ENCODE measurements at places on chromosomes 13 and 19.

DNA sequence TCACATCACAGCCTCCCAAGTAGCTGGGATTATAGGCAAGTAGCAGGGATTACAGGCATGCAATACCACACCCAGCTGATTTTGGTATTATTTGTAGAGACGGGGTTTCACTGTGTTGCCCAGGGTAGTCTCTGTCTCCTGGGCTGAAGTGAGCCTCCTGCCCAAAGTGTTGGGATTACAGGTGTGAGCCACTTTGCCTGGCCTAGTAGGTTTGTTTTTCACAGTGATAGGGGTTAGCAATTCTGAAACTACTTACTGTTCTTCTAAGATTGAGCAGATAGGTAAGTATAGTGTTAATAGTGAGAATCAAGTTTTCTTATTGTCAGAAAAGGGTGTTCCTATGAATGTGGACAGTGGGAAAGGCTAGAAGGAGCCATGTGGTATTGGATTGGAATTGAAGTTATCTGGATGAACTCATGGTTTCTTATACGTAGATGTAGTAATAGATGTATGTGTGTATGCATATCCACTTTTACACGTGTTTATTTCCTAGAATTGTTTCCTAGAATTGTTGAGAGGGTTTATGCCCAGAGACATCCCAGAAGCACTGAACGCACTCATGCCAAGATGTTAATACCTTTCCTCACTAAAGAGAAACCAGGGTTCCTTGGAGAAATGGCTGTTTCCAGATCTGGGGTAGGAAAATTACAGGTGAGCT, 49.1 kb downstream of the SAE1 start:
- DNase-seq, result no peak

GRCh38 chr19:4266253-4267000, 12.6 kb upstream of the SHD start:
- DNase-seq, result no peak

- no peak for DNase-seq
Observed at GRCh38 chr19:7187605-7188339, 106.4 kb downstream of the INSR start.

DNA sequence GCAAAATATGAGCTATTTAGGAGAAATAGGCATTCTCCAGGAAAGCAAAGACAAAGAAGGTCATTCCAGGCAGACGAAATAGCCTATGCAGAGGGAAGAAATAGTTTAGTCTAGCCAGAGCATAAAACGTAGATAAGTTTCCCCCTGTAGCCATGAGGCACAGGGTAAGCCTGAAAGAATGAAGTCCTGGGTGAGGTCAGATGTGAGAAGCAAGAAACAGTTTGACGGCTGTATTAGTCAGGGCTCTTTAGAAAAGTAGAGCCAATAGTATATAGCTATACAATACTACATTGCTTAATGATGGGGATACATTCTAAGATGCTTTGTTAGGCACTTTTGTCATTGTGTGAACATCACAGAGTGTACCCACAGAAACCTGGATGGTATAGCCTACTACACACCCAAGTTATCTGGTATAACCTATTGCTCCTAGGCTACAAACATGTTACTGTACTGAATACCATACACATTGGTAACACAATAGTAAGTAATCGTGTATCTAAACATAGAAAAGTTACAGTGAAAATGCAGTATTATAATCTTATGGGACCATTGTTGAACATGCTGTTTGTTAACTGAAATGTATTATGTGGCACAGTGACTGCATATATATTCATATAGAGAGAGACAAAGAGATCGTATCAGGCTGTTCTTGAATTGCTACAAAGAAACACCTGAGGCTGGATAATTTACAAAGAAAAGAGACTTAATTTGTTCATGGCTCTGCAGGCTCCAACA, 59.3 kb upstream of the WDFY2 start:
- DNase-seq, result peak; percentile 47

- no peak for DNase-seq
Observed at GRCh38 chr13:79307866-79308298, 98.2 kb downstream of the RBM26 start.

- DNase-seq, result no peak
Observed at GRCh38 chr13:78460176-78460575, 143.2 kb downstream of the POU4F1 start.

DNA sequence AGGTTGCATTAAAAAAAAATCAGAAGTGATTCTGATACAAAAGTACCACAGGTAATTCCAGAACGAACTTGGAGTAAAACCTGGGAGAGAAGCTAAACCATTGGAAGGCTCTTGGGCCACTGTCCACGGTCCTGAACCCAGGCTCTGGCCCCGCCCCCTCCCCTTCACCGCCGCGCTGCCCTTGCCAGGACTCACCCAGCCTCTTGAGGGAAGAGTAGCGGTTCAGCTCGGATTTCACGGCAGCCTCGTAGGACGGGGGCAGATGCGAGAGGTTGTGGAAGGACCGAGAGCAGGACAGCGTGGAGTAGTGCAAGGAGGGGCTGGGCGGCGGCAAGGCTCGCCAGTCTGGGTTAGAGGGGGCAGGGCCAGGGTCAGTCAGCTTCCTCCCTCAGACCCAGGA, 5.7 kb downstream of the SHISA7 start:
- peak; percentile 39 for DNase-seq

GRCh38 chr19:58330458-58330857, 3.7 kb downstream of the ZSCAN22 start:
- DNase-seq, result peak; percentile 59

DNA sequence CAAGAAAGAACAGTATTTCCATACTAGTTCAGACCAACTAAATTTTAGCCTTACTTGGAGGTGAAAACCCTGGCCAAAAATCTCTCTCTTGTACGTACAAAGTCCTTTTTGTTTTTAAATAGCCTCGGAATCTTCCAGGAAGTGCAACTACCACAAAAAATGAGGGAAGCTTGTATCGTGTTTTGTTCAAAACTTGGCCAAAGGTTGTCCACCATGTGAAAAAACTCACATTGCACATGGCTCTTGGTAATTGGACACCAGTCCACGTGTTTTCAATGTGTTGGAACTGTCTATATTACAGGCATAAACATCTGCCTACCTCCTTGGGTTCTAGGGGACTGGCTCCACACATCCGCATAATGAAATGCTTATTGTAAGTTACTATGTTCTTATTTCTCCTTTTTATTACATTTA, 15.2 kb upstream of the STRN4 start:
- DNase-seq, result peak; percentile 91

DNA sequence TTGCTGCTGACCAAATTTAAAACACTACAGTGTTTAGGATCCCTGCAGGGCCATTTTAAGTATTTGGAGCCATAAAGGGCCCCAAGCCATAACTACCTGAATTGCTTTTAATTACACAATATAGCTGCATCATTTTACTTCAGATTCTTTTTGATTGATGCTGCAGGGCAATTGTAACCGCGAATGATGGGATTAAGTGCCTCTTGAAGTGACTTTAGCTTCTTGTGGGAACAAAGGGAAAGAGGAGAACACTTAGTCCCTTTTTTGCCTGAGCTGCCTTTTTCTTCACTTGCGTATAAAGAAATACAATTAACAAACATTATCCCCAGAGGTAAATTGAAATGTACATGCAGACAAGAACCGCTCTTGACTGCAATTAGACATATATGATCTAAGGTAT, 228.5 kb downstream of the ZIC5 start:
- DNase-seq, result no peak

- peak; percentile 63 for DNase-seq
Observed at GRCh38 chr19:41206926-41207750, 11.9 kb upstream of the AXL start.

- DNase-seq, result no peak
Observed at GRCh38 chr13:110365876-110366275, 58.8 kb downstream of the COL4A2 start.

GRCh38 chr13:109336730-109337129, 449.7 kb downstream of the IRS2 start:
- peak; percentile 88 for DNase-seq

DNA sequence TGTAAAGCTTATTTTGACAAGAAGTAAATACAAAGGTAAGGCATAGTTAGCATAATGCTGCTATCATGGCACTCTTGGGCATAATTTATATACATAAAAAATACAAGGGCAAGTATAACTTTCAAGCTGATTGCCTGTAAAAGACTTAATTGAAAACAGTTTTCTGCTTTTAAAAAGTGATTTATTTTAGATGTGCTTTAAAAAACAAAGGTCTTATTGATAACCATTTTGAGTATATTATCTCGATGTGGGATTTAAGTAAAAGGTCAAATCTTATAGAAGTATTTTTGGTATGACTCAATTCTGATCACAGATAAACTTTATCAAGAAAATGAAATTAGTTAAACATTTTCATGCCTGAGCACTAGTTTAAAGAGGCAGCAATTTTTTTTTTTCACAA, 175.8 kb downstream of the KCNRG start:
- no peak for DNase-seq

- no peak for DNase-seq
Observed at GRCh38 chr19:54391589-54392061, 23.6 kb upstream of the TTYH1 start.

GRCh38 chr13:20141238-20142022, 19.4 kb downstream of the GJA3 start:
- DNase-seq, result no peak

- DNase-seq, result no peak
Observed at GRCh38 chr13:48816700-48817099, 159.0 kb upstream of the FNDC3A start.

GRCh38 chr19:45645631-45646344, 6.6 kb upstream of the EML2 start:
- DNase-seq, result peak; percentile 70

- DNase-seq, result no peak
Observed at GRCh38 chr19:39778763-39779162, at the start of gene LEUTX. LEUTX (plus strand) TSS chr19:39778854; CDS start chr19:39778921, 67 bp downstream.

DNA sequence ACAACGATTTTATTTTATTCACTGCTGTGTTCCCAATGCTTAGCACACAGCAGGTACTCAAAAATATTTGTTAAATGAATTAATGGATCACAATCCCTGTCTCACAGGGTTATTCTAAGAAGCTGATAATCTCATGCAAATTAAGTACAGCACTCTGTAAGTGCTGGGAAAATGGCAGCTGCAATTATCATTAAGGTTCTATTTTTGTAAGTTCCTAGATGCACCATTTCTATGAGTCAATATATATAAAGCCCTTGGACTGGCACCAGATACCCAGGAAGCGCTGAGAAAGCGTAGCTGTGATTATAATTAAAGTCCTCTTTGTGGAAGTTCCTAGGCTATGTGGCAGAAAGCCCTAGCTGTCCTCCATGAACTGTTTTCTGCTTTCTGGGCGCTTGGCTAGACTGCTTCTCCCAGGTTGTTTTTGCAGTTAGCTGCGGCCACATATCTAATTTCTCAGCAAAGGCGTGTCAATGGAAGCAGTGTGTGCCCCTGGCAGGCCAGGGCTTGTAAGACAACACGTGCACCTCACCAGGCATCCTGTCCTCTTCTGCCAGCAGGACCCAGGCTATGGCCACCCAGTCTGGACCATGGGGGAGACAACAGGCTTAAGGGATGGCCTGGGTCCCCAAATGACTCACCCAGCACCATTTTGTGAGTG, 5.2 kb upstream of the SRRM5 start:
- DNase-seq, result no peak

DNA sequence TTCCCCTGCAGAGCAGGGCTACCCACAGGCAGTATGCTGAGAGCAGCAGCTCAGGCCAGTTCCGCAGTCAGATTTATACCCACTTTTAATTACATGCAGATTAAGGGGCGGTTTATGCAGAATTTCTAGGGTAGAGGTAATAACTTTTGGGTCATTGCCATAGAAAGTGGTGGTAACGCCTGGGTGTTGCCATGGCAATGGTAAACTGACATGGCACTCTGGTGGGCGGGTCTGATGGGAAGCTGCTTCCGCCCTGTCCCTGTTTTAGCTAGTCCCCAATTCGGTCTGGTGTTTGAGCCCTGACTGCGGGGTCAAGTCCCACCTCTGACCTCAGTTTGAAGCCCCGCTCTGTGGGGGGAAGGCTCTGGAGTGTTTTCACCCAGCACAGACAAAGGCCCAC, 141.1 kb upstream of the VSTM2B start:
- DNase-seq, result no peak

- no peak for DNase-seq
Observed at GRCh38 chr13:29564373-29564772, 31.1 kb downstream of the SLC7A1 start.

GRCh38 chr13:28716511-28716910, 2.3 kb downstream of the SLC46A3 start:
- DNase-seq, result peak; percentile 81

DNA sequence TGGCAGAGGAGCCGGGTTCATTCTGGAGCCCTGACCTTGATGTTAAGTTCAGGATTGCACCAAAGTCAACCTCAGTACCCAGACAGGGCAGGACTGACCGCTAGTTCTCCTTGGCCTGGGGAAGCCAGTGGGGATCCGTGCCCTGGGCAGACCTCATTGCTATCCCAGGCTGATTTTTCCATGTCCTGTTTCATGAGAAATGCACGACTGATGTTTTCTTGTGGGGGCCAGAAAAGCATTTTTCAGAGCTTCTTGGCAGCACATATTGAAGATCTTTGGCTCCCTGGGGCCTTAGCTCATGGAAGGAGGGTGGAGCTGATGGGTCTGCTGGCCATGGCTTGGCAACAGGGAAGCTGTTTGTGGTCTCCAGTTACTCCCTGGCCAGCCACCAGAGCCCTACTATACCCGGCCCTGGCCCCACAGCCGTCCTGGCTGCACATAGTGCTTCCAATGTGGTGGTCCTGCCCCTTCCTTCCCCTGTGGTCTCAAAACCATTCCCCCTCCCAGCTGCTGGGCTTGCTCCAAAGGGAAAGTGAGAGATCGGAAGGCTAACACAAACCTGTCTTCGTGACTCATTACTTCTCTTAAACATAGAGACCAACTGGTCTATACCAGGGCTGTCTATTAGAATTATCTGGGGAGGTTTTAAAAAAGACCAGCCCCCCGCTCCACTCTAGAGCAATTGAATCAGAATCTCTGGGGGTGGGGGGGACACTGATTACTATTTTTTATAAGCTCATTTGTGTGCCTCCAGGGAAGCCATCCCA, 11.2 kb downstream of the IL17D start:
- DNase-seq, result peak; percentile 93

- DNase-seq, result no peak
Observed at GRCh38 chr19:8155318-8155717, 5.9 kb upstream of the FBN3 start.

DNA sequence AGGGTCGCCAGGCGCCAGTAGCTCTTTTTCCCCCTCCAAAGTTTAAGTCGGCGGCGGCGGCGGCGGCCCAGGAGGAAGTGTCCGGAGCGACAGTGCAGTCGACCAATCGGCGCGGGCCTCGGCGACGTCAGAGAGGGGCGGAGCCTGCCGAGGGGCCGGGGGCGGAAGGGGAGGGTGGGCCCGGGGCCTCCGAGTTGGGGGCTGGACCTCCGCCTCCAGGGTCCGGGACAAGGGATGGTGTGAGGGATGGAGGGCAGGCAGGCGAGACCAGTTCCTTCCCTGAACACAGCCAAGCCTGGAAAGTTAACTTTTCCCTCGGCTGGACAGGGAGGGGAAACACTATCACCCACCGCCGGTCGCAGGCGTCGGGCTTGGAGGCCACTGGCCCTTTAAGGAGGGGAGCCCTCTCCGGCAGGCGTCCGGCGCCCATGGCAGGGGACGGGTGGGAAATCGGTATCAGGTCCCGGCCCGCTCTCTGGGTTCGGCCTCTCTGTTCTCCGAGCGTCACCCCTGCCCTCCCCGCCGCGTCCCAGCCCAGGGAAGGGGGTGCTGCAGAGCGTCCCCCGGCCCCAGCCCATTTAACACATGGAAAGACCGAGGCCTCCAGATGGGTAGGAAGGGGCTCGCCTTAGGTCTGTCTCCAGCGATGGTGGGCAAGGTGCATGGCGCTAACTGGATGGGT, at the start of gene PRKD2:
Gene PRKD2, minus strand, starts transcription at position 81 of the 682 bp plus-strand sequence. CDS start 744 bp downstream, outside the sequence.
- DNase-seq, result peak; percentile 77

- DNase-seq, result peak; percentile 93
Observed at GRCh38 chr19:2578901-2579677, 103.2 kb downstream of the GADD45B start.

Measured in AG10803 (cell line).